ENCODE measurements at places on chromosomes 11 and 22.

DNA sequence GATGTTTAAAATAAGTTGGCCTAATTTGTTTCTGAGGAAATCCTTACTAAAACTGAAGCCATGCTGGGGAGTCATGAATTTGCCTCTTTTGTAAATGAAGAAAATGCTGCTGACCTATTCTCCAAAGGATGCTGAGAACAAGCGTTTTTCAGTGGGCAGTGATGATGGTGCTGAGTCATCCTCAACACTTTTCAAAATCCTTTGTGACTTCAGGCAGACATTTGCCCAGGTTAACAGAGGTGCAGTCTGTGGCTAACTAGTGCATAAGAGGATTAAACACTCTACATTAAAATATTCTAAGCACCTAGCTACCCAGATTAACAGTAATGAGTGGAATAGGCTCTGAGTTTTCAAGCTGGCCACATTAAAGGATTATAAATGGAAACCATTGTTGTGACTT is 509.0 kb downstream of the DLG2 start:
- no peak for DNase-seq

GRCh38 chr11:37320921-37321320 is 722.9 kb upstream of the RAG2 start:
- no peak for DNase-seq

- no peak for DNase-seq
Observed at GRCh38 chr22:25892678-25893077, 150.7 kb downstream of the MYO18B start.

DNA sequence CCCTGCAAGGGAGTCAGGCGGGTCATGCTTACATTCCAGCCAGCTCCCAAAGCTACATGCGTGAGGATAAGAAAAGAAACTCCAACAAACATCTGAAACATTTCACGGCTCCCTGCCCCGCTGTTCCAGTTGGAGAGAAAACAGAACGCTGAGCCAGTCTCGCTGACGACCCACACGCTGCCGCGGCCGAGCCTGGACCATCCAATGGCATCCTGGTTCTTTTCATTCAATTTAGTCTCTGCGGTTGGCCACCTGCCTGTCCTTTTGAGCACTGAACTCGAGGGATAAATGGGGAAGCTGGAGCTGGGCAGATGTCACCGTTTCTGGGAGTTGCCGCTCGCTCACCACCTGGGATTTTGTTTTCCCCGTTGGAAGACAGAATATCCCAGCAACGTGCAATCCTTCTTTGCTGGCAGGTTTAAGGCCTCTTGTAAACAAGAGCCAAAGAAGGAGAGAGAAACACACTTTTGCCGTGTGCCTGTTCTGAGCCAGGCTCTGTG is 45.3 kb upstream of the SHISAL1 start:
- DNase-seq, result no peak

GRCh38 chr11:113447621-113448315 is 27.4 kb downstream of the DRD2 start:
- DNase-seq, result no peak

GRCh38 chr11:124605719-124606118 is 5.5 kb upstream of the PANX3 start:
- no peak for DNase-seq

DNA sequence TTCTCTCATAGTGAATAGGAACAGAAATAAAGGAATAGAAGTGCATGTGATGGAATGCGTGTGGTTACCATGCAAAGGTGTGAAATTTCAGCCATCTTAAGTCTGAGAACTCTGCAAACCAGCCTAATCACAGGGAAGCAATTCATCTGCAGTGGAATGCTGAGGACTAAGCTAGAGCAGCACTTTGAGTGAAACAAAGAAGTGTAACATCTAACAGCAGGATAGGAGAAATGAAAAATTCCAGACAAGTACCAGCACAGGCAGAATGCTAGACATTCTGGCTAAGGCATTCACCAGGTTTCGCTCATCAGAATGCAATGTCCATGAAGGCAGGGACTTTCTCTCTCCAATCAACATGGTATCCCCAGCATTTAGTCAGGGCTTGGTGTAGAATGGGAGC is 41.2 kb upstream of the SLC36A4 start:
- DNase-seq, result no peak

DNA sequence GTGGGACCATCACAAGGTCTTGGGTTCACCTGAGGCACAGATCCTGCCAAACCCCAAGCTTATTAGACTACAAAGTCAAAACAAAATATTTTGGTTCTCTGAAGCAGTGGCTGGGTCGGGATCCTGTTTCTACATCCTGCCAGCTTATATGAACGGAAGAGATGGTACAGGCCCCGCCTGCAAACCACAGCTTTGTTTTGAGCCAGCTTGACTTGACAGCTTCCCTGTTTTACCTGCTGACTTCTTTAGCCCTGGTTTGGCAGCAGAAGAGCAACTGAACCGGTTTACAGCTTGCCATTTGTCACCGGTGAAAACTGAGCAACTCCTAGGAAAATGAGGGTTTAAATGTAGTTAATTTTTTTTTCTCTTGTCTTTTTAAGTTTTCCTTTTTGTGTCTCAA is 11.4 kb downstream of the PACS1 start:
- no peak for DNase-seq

- DNase-seq, result no peak
Observed at GRCh38 chr11:8258784-8259183, 4.9 kb downstream of the LMO1 start.

DNA sequence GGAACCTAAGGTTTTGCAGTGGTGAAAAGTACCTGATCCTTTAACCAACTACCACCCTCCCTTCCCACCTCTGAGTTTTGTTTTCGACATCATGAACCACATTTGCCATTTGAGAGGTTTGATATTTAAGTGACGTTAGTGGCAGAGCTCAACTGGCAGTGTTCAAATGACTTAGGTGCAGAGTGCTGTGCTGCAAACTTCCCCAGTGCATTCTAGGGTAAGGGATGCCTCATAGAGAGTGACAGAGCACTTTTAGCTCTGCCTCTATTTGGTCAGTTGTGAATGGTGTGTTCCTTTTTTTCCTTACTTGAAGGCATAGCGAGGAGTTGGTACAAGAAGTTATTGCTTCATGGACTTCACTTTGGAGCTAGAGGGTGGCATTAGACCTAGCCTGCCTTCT is 9.4 kb downstream of the BMAL1 start:
- no peak for DNase-seq

DNA sequence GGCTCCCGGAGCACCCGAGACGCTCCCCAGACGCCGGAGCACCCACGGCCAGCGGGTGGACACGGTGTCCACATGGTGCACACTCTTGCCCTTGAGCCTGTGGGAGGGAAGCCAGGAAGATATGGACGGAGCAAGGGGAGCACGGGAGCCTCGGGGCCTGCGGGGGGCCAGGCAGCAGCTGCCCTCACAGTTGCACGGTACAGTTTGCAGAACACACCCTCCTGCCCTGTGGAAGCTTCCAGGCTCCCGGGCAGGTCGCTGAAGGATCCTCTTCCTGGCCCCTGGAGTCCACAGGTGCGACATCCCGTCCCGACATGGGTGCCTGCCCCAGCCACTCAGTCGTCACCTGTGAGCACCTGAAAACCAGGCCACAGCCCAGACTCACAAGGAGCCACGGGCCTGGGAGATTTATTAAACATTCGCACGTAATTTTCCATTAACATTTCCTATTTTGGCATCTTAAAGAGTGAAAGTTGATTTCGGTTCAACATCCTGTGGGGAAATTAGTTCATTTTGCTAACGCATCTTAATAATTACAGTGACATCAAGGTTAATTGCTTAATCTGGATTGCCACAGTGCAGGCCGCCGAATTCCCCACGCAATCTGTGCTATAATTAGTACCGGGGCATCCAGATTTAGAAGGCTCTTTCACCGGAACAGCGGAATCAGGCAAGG is 253.3 kb downstream of the BRD1 start:
- no peak for DNase-seq

- DNase-seq, result no peak
Observed at GRCh38 chr11:67167719-67168118, 48.7 kb downstream of the KDM2A start.

DNA sequence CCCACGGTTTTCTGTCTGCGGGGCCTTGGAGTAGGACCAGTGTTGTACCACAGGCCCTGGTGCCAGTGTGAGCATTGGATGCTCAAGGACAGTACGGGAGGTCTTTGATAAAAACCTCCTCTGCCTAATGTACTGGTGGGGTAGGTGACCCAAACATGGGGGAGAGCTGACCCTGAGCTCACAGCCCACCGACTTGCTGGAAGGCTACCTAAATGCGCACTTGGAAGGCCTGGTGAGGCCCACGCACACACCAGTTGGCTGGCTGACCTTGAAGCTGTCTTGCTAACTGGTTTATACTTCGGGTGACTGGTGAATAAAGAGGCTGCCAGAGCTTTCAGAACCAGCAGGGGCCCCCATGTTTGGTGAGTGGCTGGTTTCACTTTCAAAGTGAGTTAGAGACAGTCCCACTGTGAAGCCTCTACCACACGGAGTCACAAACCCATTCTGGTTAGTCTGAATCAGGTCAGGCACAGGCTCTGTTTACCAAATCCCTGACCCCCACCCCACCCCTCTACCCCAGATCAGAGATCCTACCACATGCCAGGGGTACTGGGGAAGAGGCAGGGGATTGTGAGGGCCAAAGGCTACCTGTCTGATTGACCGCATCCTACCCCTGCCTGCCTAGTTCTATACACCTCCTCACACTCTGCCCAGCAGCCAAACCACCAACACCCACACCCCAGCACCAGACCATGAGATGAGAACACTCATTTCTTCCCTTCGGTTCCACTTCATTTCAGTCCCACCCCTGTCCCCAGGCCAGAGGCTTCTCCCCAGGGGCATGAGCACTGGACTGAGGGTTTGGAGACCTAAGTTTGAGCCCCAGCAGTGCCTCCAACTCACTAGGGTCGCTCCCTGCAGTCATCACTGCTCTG is 12.7 kb upstream of the IL2RB start:
- peak; percentile 50 for DNase-seq

DNA sequence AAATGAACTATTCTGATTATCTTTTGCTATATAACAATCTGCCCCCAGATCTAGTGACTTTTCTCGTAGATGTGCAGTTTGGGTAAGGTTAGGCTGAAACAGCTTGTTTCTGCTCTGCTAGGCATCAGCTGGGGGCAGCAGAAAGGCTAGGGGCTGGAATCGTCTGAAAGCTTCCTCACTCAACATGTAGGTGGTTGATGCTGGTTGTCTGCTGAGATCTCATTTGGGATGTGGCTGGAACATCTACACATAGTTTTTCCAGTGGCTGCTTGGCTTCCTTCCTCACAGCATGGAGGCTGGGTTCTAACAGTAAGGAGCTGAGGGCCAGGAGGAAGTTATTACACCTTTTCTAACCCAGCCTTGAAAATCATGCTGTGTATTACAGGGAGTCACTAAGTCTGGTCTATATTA is 30.2 kb downstream of the USP47 start:
- DNase-seq, result no peak

DNA sequence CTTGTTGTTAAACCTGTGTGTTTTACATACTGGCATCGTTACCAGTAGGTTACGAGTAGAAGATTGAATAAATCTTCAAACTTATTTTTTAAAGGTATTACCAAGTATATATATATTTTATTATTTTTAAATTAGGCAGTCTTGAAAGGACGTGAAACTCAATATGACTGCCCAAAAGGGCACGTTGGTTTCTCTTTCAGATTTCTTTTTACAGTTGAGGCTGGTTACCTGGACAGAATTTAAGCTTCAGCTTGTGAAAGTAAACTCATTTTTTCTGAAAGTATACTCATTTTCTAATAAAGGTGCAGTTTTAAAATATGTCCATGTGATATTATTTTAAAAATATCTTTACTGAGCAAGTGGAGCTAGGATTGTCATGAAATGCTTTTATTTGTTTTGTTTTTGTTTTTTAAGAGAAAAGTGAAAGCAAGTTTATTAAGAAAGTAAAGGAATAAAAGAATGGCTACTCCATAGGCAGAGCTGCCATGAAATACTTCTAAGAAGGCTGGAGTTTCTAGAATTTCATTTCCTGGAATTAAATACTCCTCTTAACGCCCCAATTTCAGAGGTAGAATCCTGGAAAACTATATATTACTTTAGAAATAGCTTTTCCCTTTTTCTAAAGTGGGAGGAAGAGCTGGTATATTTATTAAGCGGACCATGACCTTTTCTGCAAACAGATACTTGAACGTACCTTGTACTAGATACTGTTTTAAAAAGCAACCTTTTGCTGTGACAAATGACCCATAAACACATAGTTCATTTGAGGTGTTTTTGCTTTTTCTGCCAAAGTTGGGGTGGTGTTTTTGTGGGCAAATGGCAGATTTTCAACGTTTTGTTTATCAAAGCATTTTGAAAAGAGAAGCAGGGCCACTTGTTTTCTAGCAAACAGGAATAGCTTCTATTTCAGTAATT is 1.9 kb downstream of the FBXO7 start:
- DNase-seq, result no peak

DNA sequence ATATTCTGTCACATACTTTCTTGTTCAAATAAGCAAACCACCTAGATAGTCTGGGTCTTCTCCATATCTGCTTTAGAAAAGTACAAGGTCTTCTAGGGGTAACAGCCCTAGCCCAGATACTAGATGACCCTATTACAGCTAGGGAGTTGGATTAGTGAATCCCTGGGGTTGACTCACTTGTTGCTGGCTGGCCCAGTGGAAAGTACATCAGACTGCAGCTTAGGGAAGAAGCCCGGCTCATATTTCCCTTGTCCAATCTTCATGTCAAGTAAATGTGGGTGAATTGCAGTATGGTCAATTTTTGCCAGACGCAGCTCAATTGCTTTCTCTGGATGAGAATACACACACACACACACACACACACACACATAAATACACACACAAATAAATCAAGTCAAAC is 79.1 kb upstream of the SCUBE2 start:
- DNase-seq, result no peak

DNA sequence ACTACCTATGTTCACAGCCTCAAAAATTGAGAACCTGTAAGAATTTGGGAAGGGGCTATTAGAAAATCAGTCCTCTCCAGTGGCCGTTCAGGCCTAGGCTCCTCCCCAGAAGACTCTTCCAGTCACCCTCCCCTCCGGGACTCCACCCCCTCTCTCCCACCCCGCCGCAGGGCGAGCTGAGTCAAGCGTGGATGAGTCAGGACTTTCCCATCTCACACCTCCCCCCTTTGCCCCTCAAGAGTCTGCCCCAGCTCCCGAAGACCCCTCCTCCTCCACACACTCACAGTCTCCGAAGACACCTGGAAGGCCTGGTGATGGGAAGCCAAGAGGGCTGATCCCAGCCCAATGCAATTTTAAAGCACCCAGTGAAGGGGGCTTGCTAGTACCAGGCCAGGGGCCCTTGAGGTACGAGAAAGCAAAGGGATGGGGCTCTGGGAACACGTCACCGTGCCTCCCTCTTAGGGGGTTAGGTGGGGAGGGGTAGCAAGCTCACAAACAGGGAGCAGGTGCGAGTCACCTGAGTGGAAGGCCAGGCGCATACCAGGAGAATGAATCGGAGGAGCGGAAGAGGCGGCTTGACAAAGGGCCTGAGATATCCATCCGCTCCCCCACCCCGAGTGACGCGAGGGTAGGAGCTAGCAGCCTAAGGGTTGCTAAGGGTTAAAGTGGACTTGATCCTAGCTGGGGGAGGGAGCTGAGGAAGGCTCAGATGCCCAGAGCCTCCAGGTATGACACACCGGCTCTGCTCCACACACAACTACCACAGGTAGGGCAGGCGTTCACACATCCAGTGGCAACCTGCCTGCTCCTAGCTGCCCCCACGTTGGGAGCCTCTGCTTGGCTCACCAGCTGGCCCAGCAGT is 13.6 kb downstream of the BCL9L start:
- peak; percentile 63 for DNase-seq

Data from activated naive CD8-positive, alpha-beta T cell treated with anti-CD3 and anti-CD28 coated beads, Interleukin-2, amount 50 U/mL, for 16 hours (primary cell).